ENCODE measurements at places on chromosomes 1 and 21.

DNA sequence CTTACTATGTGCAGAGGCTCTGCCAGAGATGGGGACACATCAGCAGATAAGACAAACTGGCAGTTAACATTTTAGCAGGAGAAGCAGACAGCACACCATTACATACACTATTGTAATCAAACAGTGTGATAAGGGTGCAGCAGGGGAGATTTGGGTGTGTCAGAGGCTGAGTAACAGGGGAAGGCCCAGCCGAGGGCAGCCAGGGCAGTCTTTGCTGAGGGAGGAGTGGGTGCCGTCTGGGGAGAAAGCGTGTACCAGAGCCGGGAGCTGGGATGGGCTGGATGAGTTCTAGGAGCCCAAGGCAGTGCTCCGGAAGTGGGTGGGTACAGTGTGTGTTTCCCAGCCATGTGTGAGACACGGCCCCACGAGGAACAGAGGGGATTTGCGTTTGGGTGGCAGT is 31.2 kb downstream of the KCNA10 start:
- no peak for DNase-seq

GRCh38 chr1:43973981-43974442 is 748 bp upstream of the ATP6V0B start:
- no peak for DNase-seq

DNA sequence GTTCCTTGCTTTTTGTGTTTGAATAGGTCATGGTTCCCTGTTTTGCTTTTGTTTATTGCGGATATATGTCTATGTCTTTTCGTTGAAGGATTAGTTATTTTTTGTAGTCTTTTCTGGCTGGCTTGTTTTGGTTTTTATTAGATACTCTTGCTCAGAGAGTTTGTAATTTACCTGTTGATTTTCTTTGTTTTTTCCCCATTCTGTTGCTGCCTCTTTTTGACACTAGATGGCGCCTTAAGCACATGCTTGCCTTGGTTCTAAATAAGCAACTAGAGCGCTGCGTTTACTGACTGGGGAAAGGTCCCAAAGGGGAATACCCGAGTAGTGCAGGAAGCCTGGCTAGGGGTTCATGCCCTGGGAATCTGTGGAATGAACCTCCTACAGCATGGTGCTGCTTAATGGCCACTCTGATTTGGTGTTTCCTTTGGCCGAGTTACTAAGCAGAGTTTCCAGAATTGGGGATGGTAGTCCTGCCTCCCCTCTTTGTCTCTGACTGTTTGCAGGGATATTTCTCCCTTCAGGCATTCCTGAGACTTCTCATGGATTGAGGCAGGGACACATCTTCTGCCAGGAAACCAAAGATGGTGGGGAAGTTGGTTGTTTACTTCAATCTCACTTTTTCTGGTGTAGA is 143.2 kb downstream of the PTPRU start:
- DNase-seq, result peak; percentile 74

DNA sequence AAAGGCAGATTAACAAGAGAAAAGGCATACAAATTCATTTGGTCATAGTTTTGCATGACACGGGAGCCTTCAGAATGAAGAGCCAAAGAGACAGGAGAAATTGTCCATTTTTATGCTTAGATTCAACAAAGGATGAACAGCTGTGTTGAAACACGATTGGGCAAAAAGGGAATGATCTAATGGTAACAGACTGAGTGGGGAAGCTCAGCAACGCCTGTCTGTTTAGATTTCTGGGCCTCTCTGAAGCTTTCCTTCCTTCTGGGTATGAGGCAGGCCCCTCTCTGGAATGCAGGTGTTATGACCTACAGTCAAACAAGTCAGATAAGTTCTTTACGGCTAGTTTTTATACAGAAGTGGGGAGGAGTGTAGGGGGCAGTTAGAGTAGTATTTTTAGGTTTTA is 154.6 kb downstream of the RGS7 start:
- DNase-seq, result no peak

DNA sequence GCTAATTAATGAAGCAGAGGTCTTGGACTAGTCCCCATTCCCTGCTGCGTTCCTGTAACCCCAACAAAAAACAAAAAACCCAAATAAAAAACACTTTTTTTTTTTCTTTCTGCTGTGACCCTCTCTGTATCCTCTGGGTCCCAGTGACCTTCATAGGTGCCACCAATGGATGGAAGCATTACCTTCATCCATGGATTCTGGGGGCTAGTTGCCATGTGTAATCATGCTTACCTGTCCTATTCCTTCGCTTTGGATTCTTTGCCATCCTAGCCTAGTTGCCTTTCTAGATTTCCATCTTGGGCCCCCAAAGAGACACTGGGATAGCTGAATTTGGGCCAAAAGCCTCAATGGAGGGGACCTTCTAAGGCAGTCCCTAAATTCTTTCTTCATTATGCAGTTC is 1208.7 kb downstream of the BRINP3 start:
- DNase-seq, result peak; percentile 20

DNA sequence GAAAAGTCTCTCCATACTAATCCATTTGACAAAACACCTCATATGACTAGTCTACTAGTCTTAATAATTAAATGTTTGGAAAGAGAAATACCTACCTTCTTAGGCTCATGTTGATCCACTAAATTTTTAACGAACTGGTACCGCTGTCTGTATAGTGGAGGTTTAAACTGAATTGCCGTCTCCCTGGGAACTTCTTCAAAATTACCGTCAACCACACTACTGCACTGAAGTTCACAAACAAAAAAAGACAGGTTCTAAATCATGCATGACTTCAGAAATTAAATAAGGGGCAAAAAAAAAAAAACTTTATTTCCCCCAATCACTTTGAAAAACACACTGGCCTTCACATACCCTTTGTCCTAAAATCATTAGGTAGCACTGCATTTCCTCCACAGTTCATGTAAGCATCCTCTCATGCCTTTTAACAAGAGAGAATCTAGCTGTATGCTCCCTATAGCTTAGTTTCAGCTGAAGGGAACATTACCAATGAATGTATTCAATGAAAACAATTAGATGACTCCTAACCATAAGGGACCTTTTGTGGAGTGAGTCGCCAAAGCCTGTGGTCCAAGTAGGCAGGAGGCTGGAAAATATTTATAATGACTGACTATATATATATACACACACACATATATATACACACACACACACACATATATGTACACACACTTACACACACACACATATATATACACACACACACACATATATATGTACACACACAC is 3.4 kb downstream of the HENMT1 start:
- no peak for DNase-seq

- no peak for DNase-seq
These were observed 17.5 kb downstream of the UMODL1 start for GRCh38 chr21:42088658-42089057.

DNA sequence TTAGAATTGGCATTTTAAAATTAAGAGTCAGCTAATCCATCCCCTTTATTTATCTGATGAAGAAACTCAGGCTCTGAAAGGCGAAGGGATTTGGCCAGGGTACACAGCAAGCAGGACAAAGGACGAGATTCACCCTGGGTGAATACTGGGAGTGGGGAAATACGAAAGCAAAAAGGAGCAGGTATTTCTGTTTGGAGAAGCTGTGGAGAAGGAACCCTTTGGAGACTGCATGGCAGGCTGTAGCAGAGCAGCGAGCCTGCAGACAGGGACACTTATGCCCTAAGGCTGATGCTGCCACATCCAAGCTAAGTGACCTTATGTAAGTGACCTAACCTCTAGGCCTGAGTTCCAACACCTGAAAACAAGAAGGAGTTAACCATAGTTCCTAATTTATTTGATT is 207.2 kb upstream of the C1orf87 start:
- DNase-seq, result no peak

- DNase-seq, result no peak
These were observed 37.6 kb upstream of the LMO4 start for GRCh38 chr1:87291107-87291506.

- DNase-seq, result no peak
These were observed at the start of gene TRIM63 for GRCh38 chr1:26067432-26067911. Gene TRIM63, minus strand, starts transcription at chr1:26067630. Its CDS starts 136 bp downstream, at chr1:26067494.

GRCh38 chr1:118185084-118185832 is at the start of gene SPAG17:
Gene SPAG17, minus strand, starts transcription at chr1:118185228. Its CDS starts 71 bp downstream, at chr1:118185157.
- peak; percentile 82 for DNase-seq

DNA sequence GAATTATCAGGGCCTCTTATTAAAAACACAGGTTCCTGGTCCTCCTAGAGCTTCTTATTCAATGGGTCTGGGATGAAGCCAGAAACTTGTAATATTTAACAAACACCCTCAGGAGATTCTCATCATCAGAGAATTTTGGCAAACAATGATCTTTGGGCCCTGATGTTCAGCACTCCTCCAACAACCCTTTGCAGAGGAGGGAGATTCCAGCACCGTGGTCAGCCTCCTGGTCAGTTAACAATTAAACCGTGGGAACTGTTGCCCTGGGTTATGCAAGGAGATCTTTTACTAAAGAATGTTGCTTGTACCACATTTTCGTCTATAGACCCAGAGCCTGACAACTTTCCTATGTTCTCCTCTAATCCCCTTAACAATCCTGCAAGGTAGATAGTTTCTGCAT is 294.4 kb downstream of the PLPP3 start:
- DNase-seq, result no peak

GRCh38 chr21:42129300-42130266 is 58.5 kb downstream of the UMODL1 start:
- no peak for DNase-seq

- DNase-seq, result no peak
These were observed 1.6 kb upstream of the S1PR1 start for GRCh38 chr1:101235216-101235695.

DNA sequence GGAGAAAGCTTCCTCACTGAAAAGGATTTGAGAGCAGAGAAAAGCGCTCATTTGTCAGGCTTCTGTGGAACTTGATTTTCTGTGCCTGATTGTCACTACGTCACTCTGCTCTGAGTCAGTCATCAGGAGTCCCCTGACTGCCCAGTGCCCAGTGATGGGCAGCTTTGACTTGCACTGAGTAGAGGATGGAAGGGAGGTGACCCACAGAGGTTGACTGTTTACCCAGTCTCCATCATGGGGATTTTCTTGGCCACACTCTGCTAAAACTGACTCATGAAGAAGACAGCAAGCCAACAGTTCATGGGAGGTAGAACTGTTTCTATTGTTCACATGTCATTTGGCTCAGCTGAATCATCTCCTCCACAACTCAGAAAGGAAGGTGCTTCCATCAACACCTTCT is 82.1 kb upstream of the DUSP10 start:
- no peak for DNase-seq

DNA sequence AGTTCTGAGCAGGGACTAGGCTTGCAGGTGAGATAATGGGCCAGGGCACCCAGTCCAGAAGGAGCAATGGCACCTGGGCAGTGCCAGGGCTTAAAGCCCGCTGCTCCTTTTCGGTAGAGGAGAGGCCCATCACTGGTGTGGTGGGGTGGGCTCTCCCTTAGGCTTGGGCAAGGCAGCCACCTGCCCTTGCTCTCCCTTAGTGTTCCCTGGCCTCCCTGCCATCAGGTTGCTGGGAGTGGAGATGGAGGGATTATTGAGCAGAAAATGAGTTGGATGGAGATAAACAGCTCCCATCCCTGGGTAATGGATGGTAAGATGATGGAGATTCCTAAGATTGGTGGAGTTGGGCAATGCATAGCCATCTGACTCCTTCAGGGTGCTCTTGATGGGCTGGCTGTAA is 7.9 kb downstream of the MYOG start:
- DNase-seq, result no peak

DNA sequence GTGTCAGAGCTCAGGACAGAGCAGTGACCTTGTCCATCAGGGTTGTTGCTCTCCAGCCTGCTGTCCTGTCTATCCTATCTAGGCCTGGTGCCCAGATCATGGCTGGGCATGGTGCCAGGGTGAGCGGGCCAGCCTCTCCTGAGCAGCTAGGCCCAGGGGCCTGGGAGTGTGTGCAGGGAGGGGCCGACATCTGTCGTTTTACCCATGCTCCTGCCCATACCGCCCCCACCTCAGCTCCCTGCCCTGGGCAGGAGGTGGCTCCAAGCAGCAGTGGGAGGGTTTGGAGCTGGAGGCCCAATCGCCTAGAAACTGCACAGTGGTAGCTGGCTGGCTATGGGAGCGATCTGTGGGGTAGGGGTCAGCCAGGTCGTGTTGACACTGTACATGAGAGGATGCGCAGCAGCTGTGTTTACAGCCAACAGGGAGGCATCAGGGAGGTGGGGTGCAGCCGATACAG is 6.5 kb downstream of the INSRR start:
- DNase-seq, result no peak

DNA sequence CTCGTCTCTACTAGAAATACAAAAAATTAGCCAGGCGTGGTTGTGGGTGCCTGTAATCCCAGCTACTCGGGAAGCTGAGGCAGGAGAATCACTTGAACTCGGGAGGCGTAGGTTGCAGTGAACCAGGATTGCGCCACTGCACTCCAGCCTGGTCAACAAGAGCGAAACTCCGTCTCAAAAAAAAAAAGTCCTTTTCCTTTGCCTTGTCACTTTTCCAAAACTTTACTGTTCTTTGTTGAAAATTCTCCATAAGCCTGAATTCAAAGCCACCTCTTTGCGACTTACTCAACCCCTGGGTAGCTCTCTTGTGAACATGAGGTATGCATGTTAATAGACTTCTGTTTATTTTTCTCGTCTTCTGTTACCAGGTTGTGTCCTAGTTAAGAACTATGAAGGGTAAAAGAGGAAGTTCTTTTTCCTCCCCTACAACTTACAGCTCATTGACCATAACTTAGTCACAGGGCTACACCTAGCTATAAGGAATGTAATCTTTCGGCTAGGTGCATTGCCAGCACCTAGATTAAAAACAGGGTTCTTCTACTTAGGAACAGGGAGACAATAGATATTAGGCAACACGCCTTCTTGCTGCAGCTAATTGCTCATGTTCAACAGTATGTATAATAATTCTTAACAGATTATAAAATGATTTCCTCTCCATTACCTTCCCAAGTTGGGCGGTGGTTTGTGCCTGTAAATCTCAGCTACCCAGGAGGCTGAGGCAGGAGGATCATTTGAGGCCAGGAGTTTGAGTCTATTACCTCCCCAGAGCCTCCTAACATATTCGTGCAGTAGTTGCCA is 40.9 kb downstream of the PTAFR start:
- DNase-seq, result no peak

DNA sequence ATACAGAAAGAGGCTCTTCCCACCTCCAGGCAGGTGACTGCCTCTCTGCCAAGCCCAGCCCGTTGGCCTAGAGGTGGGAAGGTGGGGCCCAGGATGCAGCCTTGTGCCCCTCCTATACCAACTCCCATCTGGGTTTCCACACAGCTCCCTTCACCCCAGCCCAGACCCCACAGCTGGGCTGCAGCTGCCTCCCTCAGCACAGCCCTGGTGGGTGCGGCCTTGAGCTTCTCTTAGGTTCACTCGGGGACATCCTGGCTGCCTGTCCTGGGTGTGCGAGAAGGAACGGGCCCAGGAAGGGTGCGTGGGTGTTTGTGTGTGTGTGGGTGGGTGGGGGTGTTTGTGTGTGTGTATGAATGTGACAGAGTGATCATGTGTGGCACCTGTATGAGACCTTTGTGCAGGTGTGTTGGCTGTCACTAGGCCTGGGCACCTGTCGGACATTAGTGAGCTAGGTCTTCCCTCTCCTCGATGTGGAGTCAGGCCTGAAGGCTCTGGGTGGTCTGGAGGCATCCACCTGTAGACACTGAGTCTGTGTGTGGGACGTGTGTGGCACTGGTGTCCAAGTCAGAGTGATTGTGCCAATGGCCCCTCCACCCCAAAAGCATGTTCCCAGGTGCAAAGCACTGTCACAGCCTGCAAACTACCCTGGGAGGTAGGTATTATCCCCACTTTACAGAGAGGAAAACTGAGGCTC is 30.7 kb downstream of the FOXO6 start:
- no peak for DNase-seq

GRCh38 chr1:228377664-228378089 is 29.0 kb downstream of the TRIM11 start:
- no peak for DNase-seq

- no peak for DNase-seq
These were observed 998 bp upstream of the SPAG17 start for GRCh38 chr1:118186026-118186425.

- no peak for DNase-seq
These were observed 2.3 kb downstream of the PLK3 start for GRCh38 chr1:44802306-44803061.

Measured in HEK293T (cell line).